Stimulated activated CD4-positive, alpha-beta T cell treated with anti-CD3 and anti-CD28 coated beads, Interleukin-15, amount 100 ng/mL, for 1 hour (primary cell): ENCODE measurements at places on chromosomes 2 and 18.

DNA sequence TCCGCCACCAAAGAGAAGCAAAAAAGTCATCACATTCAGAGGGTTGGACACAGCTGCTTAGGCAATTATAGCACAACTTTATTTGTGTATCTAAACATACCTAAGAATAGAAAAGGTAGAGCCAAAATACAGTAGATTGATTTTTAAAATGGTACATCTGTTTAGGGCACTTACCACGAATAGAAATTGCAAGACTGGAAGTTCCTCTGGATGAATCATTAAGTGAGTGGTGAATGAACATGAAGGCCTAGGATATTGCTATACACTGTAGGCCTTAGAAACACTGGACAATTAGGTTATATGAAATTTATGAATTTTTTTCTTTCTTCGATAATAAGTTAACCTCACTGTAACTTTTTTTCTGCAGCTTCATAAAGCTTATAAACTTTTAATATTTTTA is 687.0 kb downstream of the BCL11A start:
- no peak for DNase-seq

DNA sequence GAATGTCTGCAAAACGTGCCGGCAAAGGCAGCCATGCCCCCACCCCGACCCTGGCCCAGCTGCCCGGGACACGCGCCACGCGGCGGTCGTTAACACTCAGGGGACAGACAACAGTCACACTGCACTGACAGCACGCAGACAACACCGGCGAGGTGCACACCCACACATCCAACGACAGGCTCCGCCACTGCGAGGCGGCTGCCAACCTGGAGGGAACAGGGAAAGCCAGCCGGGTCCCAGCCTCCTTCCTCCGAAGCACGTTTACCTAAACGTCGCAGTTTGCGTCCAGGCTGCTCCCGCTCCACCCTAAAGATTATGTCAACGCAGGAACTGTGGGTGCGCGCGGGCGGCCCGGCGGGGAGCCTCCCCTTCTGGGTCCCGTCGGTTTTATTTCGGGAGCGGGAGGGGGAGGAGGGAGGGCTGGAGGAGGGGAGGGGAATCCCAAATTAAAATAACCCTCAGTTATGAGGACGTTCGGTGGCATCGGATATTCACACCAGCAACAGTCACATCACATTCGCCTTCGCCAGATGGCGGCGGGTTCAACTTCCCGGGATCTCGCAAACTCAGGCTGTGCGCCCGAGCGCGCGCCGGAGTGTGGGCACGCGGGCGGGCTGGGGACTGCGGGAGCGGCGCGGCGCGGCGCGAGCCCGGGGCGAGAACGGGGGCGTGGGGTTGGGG is 644 bp downstream of the PTGR3 start:
- DNase-seq = no peak

GRCh38 chr2:58769111-58769863 is 528.2 kb upstream of the FANCL start:
- no peak for DNase-seq

- DNase-seq = no peak
These were observed 785.6 kb downstream of the NR4A2 start for GRCh38 chr2:155546721-155547555.

- DNase-seq = no peak
These were observed 117.5 kb downstream of the RTP5 start for GRCh38 chr2:241986836-241987641.

DNA sequence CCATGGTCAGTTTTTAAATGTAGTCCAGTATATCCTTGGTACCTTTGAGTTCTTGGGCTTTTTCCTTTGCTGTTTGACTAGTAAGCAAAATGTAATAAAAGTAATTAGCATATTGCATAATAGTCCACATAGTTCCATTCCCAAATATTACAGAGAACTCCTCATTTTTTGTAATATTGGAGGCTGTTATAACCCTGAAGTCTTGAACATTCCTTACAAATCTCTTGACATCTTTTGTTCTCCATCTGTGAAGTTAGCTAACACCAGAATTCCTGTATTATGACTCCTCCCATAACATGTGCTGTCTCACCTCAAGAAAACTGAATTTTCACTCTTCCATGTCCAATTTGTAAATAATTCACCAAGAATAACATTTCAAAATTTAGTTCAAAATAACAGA is 17.1 kb downstream of the CREB1 start:
- no peak for DNase-seq

GRCh38 chr2:10054424-10054823 is 11.1 kb downstream of the KLF11 start:
- no peak for DNase-seq

GRCh38 chr2:14126846-14127245 is 505.7 kb upstream of the LRATD1 start:
- no peak for DNase-seq
